ENCODE measurements at places on chromosomes 3 and 15. TPM values are rescaled to one million over a fixed set of nuclear protein-coding genes. Genes with fewer than 3 reads are reported as not detected.

- DNase-seq = no peak
These were observed 25.8 kb downstream of the RPSA start for GRCh38 chr3:39432342-39432741.

GRCh38 chr3:14280326-14280725, 101.7 kb downstream of the LSM3 start:
- DNase-seq = no peak

GRCh38 chr3:187942658-187943241, 197.5 kb upstream of the BCL6 start:
- DNase-seq = no peak

- no peak for DNase-seq
These were observed 581 bp downstream of the SH3BP5 start for GRCh38 chr3:15331606-15332404.

PPP2R3A gene
- total RNA-seq = 19.8 TPM

- DNase-seq = no peak
These were observed 16.8 kb downstream of the NOX5 start for GRCh38 chr15:69031013-69032001.

GRCh38 chr3:40580494-40581091, 55.8 kb downstream of the ZNF621 start:
- DNase-seq = peak; percentile 81

KCNMB3 gene
- total RNA-seq = 4.1 TPM

CCDC39 gene
- not detected for total RNA-seq

CHRM5 gene
- total RNA-seq = not detected

GRCh38 chr3:114362815-114363214, 69.0 kb downstream of the TIGIT start:
- no peak for DNase-seq

GRCh38 chr3:140708815-140709214, 31.0 kb downstream of the TRIM42 start:
- DNase-seq = no peak

ALCAM gene
- 90.3 TPM for total RNA-seq

DNA sequence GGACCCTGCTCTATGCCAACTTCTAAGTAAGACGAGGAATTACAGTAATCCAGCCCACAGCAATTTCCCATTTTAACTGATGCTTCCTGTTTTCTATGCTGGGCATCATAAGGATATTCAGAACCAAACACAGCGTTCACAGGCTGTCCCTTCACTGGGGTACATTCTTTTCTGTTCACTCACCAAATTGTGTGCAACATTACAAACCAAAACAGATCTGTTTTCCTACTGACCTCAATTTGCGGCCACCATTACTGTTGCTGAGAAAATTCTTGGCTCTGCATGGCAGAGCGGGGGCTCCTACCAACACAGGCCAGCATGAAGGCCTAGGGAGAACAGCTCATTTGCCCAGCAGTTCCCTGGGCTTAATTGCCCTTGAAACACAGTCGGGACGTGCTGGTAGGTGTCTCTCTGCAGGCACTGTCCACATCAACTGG, 76.5 kb downstream of the MYO1E start:
- no peak for DNase-seq

SCN11A gene
- 1.6 TPM for total RNA-seq

GOLGA8T gene
- 0.51 TPM for total RNA-seq

DNA sequence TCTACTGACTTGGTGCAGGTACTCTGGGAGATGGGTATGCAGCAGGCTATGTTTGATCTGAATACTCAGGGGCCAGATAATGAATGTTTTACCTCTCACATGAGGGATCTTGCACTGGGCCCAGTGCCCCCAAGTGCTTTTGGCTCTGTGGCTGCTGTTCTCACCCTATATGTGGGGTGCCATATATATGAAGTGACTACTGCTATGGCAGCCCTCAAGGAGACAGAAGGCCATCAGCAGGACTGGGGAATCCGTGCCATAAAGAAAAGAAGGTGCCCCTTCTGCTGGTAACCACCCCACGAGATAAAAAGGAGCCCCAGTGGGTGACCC, 302.1 kb downstream of the ZPLD1 start:
- DNase-seq = no peak

ZNF774 gene
- 8.0 TPM for total RNA-seq

- no peak for DNase-seq
These were observed 136.4 kb downstream of the LIPC start for GRCh38 chr15:58568157-58568571.

GRCh38 chr3:161081633-161082032, 23.5 kb downstream of the B3GALNT1 start:
- DNase-seq = no peak

- DNase-seq = no peak
These were observed 34.0 kb upstream of the GNB5 start for GRCh38 chr15:52225230-52225629.

DUOXA2 gene
- total RNA-seq = not detected

GRCh38 chr3:66398228-66399025, 102.4 kb downstream of the LRIG1 start:
- DNase-seq = no peak

LRTM1 gene
- total RNA-seq = not detected
